ENCODE measurements at places on chromosomes 16 and 17.
A peak's percentile ranks its signal among the peaks of the same experiment; 100 is the strongest.

DNA sequence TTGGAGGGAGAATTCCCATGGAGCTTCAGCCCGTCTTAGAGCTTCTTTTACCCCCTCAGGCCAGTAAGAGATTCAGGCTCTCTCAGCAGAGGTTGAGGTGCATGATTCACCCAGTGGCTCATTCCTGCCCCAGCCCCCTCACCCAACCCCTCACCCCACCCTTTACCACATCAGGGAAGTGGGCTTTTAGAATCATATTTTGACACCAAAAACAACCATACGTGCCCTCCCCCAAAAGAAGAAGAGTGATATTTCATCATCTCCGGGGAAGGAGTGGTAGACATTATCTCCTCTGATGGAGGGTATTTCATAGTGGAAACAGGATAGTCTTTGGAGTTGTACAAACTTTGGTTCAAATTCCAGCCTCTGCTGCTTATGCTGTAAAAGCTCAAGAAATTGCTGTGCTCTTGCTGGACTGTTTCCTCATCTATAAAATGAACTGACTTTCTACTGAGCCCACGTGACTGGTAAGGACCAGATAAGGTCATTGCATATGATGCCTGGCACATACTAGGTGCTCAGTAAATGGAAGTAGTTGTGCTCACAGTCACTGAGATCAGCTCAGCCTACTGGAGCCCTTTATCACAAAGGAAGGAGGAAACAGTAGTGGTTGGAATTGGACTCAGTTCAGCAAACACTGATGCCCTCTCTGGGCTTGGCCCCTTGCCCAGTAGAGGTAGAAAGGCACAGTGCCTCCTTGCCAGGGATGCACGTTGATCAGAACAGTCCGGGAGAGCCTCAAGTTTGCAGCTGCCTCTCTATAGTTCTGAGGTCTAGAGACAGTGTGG, 18.3 kb upstream of the CCL5 start:
- DNase-seq = no peak

- DNase-seq = peak; percentile 27
Measured at GRCh38 chr16:57186872-57187854, 1.0 kb downstream of the RSPRY1 start.

- DNase-seq = no peak
Measured at GRCh38 chr17:62657145-62657665, 29.7 kb downstream of the MRC2 start.

DNA sequence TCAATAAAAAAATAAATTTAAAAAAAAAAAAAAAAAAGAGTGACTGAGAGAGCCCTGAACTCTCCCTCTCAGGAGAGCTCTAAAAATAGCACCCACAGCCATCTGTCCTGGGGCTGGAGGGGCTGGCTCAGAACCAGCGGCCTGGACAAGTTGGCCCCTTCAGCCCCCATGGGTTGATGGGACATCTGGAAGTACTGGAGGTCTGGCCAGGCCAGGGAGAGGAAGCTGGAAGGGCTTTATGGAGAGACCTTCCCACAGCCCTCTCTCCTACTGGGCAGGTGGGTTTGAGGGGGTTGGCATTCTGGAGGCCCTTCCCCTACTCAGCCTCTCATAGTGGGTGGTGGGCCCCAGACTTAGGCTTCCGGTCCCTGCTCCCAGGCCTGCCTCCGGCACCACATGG, 93.7 kb upstream of the TMEM97 start:
- DNase-seq = no peak

- DNase-seq = no peak
Measured at GRCh38 chr17:31722251-31723056, 136.6 kb downstream of the COPRS start.

- no peak for DNase-seq
Measured at GRCh38 chr17:57600074-57600473, 145.0 kb downstream of the CCDC182 start.

DNA sequence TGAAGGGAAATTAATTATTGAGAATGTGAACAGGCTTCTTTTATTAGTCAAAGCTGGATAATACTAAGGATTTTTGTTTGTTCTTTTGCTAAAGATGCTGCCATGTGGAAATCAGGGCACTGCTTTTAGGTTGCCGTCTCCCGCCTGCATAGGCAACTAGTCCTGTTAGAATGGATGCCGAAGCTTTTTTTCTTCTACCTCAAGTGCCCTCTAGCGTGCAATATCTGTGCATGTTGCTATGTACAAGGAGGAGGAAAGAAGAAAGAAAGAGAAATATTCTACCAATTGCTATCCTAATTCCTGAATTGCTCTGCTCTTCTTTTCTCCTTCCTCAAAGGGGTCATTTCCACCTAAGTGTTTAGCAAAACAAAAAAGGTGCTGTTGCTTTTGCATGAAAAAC, 5.2 kb upstream of the CDH8 start:
- no peak for DNase-seq

GRCh38 chr16:17481736-17482135, 11.0 kb upstream of the XYLT1 start:
- no peak for DNase-seq

DNA sequence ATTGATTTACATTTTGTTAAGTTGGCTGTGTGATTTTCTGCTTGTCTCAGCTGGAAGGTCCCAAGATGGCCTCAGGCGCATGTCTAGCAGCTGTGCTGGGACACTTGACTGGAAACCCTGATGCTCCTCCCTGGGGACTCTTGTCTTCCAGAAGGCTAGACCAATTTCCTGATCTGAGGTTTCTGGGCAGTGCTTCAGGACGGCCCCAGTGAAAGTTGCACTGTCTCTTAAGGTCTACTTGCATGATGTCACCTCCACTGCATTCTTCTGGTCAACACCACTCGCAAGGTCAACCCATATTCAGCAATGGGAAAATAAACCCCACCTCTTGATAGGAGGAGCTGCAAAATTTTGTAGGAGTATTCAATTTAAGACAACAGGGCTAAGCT, 116.0 kb downstream of the SALL1 start:
- no peak for DNase-seq

- DNase-seq = no peak
Measured at GRCh38 chr16:7390974-7391373, 58.3 kb downstream of the RBFOX1 start.

DNA sequence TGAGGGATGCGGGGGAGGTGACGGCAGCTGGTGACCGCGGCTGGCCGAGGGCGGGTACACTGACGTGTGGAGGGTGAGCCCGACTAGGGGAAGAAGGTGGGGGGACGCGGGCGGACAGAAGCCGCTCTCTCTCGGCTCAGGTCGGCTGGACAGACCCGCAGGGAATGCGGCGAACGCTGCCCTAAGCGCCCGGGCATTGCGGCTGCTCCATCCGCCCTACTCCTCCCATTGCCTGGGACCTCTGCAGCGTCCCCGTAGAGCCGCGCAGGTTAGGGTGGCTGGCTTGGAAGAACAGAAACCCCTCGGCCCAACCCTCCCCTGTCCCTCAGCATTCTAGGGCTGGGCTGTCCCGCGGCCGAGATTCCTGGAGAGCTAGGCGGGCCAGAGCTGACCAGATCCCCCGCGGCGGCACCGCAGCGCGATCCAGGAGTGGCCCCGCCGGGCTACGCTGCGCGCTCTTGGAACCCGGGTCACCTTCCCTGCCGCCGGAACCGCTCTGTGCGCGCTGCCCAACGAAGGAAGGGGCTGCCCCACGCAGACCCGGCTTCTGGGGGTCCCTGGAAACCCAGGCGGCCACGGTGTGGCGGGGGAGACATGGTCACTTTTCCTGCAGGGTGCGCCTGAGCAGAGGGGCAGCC, 3.0 kb downstream of the DLX4 start:
- no peak for DNase-seq
